ENCODE measurements at places on chromosomes 5 and 9.

DNA sequence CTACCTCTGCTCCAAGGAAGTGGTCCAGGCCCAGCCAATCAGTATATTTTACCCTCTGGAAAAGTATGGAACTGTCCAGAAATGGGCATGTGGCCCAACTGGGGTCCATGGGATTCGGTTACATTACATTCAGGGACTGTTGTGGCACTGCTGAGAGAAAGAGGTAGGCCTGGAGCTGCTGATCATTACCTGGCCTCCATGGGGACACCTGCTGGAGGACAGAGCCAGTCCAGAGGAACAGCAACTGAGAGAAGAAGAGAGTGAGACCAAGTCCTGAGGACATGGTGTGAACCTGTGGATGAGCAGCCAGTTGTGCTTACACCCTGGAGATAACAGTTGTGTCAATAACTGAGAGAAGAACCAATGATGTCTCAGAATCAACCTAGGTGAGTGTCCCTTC lies 48.2 kb downstream of the HMHB1 start:
- DNase-seq, result no peak

DNA sequence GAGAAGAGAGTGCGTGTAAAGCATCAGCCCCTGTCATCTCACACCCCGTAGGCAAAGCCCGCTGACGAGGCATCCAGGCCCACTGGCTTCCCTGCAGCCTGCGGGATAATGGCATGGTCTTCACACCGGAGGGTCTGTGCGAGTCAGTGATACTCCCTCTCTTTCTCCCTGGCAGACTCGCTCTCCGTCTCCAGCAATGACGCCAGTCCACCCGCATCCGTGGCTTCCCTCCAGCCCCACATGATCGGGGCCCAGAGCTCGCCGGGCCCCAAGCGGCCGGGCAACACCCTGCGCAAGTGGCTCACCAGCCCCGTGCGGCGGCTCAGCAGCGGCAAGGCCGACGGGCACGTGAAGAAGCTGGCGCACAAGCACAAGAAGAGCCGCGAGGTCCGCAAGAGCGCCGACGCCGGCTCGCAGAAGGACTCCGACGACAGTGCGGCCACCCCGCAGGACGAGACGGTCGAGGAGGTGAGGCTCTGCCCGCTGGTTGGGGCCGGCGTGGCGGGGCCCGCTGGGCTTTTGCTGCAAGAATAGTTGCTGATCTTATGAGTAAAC lies 120.7 kb upstream of the OTULINL start:
- no peak for DNase-seq

DNA sequence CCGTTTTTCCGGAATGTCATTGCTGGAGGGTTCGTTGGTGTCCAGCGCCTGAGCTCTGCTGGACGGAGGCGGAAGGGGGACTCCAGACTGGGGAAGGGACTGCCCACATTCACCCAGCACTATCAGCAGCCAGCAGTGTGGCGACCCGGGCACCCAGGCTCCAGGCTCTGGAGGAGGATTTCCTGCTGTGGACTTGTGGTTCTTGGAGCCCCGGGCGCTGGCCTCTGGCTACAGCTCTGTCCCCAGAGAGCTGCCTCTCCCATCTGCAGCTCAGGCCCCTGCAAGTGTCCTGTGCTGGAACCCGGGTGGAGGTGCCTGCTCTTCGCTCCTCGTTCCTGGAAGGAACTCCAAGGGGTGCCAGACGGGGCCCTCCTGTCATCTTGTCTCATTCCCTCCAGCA lies 152.6 kb downstream of the RGS3 start:
- DNase-seq, result no peak

GRCh38 chr5:136729901-136730355 lies 364.6 kb upstream of the TRPC7 start:
- DNase-seq, result no peak

DNA sequence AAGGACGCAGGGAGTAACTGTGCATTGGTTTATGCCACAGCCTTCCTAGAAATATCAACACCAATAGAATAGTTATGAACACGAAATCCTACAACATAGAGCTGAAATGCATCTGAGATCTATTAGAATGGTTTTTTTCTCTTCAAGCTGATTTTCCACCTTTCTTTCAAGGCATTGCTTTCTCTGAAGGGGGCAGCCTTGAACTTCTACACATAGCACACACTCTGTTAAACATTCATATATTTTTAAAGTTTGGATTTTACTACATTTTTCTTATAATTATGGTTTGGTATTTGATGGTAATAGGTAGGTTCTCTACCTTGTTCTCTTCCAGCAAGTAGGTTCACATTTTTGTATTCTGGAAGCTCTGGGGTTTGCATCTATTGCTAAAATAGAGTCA lies 661.8 kb downstream of the SEMA5A start:
- no peak for DNase-seq

DNA sequence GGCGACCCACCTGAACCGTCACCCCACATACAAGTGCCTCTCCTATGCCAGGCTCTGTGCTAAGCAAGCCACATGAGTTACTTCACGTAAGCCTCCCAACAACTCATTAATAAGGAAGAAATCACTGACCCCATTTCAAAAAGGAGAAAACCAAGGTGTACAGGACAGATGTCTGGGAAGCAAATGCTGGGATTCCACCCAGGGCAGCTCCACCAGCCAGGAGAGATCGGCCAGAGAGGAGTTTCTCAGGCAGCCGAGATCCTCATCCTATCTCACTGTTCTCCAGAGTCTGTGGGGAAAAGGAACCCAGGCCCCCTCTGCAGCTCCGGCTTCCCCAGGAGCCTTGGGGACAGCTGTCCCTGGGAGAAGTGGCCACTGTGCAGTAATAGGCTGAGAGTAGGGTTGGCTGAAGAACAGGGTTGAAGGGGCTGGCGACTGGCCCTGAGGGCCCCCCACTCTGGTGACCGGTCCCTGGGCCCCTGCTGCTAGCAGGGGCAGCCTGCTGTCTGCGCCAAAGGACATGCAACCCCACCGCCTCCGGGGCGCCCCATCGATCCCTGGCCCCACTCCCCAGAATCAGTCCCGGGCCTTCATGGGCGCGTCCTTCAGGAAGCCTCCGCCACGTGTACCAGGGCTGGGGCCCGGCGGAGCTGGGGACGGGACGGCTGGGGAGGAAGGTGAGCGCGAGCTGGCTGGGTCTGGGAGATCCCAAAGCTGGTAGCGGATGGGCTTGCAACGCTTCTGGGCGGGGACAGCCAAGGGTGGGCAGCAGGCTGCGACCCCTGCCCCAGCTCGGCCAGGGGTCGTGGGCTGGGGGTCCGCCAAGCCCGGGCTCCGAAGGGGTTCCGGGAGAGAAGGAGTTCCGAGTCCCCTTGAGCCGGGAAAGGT lies 44.1 kb upstream of the STXBP1 start:
- no peak for DNase-seq

DNA sequence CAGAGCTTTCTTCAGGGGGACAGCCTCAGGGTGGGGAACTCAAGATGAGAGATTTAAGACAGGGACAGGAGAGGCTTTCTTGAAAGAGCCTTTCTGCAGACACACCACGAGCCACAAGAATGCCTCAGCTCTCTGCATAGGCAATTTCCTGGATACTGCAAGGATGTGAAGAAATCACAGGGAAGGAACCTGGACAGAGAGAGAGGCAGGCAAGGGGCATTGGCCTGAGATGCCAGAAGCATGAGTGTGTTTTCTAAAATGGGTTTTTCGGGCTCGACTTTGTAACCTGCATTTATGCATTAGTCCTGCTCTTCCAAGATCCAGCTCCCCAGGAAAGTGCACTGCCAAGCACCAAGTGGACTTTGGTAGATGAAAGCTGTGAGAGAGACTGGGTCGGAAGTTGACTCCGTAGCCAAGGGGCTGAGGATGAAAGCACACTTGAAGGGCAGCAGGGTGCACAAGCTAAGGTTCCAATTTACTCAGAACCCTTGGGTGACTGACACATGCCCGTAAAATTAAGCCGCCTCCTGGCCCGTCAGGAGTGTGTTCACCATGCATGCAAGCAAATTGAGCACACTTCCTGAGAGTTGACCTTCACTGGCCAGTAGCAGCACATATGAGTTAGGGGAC lies 90.9 kb downstream of the CFAP90 start:
- no peak for DNase-seq

GRCh38 chr5:78467752-78468357 lies 107.4 kb downstream of the SCAMP1 start:
- no peak for DNase-seq

- peak; percentile 33 for DNase-seq
Observed at GRCh38 chr5:131264451-131265099, 722 bp downstream of the CDC42SE2 start.

DNA sequence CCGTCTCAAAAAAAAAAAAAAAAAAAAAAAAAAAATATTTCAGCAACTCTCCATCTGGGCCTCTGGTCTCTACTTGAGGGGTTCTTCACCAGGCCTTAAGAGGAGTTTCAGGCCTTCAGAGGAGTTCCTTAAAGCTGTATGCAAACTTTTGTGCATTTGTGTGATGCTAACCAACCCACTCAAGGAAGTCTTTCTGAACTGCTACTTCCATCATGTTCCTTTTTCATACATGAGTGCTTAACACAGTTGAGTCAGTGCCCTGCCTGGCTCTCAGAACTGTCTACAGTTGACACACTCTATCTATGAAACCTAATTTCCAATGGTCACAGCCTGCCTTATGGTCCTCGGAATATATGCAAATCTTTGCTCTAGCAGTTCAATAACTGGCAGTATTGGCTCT lies 146.5 kb downstream of the MEF2C start:
- no peak for DNase-seq

DNA sequence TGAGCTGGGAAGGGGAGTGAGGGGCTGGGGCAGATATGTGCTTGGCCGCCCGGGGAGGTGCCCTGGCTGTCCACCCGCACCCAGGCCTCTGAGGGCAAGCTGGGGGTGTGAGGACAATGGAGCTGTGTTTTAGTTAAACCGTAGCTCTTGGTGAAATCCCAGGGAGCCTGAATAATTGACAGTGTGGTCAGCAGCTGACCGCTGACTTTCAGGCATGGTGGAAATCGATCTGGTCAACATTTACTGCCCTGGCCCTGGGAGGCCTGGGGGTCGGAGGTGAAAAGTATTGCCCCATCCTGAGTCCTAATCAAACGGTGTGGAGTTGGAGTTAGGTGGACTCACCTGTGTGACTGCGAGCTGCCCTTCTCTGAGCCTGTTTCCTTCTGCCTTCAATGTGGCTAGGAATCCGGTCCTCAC lies 31.2 kb upstream of the CRB2 start:
- no peak for DNase-seq

- no peak for DNase-seq
Observed at GRCh38 chr5:18959535-18959934, 1028.5 kb downstream of the CDH18 start.

DNA sequence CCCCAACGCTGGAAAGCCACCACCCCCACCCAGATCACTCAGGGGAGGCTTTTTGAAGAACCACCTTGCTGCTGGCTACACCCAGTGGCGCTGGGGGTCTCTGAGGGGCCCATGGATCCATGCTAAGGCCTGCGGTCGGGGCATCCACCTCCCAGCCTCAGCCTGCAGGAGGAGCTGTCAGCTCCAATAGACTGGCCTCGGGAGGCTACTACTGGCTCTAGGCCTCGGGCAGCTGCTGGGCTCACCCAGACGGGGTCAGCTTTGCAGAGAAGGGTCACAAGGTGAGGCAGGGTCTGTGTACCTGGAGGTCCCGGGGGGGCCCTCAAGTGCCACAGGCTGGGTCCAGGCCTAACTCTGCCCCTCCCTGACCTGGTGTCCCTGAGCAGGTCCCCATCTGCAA lies 193.7 kb downstream of the OLFM1 start:
- no peak for DNase-seq

DNA sequence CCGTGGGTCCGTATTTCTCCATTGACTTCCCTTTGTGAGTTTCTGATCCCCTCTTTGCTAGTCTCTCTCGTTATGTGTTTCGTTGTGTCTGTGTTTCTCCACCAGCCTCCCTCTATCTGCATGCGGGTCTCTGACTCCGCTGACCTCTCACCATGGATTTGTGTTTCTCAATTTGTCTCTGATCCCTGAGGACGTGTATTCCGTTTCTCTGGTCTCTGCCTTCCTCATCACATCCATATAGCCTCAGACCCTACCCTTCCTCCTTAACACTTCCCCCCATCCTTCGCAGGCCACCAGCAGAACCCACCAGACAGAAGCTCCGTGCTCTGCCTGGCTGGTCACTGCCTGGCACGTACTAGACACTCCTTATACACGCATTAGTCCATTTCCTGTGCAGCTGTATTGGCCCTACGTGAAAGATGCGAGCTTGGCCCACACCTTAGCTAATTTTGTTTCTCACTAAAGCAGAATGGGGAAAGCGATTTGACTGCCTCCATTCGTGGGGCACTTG lies 631 bp downstream of the B4GALT7 start:
- DNase-seq, result peak; percentile 30

DNA sequence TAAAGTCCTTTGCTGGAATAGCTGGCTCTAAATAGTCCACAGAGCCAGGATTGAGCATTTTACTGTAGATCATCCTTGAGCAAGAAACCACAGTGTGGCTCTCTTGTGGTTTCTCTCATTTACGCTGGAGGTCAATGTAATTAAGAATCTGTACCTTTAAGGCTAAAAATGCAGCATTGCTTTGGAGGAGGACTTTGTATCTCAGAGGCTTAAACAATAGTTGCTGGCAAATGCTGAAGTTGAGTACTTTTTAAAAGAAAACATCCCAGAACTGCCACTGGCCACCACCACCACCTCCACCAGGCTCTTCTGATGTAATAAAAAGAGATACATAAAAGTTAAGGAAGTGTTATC lies 177.3 kb upstream of the ADAMTSL1 start:
- no peak for DNase-seq

DNA sequence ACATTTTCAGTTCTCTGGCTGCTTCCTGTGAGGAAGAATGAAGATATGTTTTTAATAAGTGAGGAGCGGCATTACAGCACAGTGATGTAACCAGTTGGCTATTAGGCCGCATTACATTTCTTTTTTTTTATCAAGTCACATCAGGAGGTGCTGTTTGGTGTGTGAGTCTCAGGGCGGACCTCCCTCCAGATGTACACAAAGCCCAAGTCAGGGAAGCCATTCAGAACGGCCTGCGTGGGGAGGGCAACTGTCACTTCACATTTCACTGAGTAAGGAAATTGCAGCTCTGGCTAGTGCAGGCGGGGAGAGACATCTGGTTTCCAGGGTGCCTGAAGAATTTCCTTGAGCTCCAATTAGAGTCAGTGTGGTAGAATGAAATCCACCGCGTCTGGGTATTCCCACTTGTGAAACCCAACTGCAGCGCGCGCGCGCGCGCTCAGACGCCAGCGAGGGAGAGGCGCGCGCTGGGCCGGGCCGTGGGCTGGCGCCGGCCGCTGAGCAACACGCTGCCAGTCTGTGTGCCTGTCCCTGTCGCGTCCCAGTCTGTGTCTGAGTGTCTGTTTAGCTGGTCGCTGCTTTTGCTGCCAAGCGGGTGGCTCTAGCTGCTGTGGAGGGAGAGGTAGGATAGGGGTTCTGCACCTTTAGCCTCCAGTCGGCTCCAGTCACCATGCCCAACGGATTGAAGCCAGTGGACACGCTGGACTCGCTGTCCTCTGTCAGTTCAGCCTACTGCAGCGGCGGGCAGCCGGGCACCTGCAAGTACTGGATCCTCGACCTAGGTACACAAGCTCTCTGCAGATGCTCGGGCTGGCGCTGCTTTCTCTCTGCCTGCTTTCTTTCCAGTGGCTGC lies 140.8 kb upstream of the OTULINL start:
- DNase-seq, result peak; percentile 74

- peak; percentile 88 for DNase-seq
Observed at GRCh38 chr9:84953797-84954705, 284.5 kb downstream of the NTRK2 start.

- no peak for DNase-seq
Observed at GRCh38 chr5:107129051-107129450, 541.7 kb downstream of the EFNA5 start.

All from dorsolateral prefrontal cortex (tissue), 122 donors.